ENCODE measurements at places on chromosomes 16 and 17.

DNA sequence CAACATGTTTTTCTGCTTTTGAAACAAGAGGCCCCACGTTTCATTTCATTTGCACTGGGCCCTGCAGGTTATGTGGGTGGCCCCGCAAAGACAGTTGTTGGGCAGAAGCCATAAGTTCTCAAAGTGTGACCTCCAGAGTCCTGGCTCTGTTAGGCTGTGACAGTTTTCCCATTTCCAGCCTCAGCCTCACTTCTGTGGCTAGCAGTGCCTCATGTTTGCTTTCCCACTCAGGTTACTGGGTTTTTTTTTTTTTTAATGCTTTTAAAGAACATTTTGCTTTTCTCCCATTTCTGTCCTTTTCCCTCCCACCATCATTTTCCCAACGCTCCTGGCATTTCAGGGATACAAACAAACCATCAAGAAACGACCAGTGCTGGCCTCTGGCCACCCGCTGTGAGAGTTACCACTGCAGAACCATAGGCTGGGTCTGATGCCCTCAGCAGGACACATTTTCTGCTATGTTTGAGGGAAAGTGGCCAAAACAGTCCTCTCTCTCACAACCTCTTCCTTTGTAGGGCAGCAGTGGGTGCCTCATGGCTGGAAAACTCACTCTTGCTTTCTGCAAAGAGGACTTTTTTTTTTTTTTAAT lies 159.0 kb upstream of the MPHOSPH6 start:
- no peak for DNase-seq

DNA sequence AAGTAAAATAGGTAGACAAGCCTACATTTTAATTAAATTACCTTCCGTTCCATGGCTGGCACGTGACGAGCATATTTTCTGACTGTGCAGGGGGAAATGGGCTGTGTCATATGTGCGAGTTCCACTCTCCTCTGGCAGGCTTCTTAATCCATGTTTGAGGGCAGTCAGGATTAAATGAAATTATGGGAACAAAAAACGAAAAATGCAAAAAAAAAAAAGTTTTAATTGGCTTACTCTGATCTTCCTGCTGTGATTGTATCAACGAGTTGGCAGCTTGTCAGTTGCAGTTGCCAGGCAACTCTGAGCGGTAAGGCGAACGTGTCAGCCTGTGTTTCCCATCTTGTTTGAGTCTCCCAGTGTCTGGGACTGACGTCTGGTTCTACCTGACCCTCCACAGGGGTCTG lies 302.9 kb upstream of the XYLT1 start:
- no peak for DNase-seq

GRCh38 chr17:72362376-72363088 lies 241.7 kb downstream of the SOX9 start:
- DNase-seq: no peak

DNA sequence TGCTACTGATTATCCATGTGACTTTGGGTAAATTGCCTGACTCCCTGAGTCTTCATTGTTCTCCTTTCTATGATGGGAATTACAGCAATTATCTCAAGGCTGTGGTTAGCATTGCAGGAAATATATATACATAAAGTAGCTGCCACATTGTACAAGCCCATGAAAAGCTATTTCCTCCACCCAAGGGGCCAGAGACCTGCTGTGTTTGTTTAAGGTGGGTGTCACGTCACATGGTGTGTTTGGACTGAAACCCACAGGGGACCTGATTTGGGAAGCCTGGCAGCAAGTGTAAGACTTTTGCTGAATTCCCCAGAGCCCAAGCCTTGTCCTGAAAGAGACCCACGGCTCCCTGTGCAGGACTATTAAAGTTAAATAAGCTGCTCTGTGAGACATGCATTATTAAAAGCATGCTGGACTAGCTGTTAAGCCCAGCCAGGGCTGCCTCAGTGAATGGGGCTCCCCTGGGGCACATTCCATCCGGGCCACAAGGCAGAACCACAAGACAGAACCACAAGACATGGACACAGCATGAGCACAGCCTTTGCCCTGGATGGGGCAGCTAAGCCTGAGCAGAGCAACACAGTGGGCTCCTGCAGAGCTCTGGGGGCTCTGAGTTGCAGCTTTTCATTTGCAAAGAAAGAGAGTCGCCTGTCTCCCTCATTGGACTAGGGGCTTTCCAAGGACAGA lies 148.9 kb downstream of the SPACA3 start:
- no peak for DNase-seq

DNA sequence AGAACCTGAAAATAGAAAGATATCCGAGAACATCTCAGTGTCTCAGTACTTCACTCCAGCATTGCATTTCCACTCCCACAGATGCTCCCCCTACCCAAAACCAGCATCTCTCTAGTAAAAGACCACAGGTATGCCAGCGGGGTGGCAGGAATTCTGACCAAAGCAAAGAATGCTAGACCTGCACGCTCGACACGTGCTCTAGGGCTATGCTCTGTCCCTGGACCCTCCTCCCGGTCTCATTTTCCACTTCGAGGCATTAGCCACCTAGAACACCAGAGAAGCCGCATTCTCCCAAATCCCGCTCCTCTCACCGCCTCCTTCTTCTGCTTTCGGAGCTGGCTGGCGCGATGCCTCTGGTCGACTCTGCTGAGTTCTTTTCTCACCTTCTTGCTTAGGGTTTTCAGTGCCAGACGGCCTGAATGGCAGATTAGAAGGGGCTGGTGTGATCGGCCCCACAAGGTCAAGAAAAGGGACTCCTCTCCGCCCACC lies 487 bp downstream of the TSR1 start:
- DNase-seq: no peak

GRCh38 chr17:80732268-80732667 lies 187.6 kb downstream of the RPTOR start:
- DNase-seq: no peak

DNA sequence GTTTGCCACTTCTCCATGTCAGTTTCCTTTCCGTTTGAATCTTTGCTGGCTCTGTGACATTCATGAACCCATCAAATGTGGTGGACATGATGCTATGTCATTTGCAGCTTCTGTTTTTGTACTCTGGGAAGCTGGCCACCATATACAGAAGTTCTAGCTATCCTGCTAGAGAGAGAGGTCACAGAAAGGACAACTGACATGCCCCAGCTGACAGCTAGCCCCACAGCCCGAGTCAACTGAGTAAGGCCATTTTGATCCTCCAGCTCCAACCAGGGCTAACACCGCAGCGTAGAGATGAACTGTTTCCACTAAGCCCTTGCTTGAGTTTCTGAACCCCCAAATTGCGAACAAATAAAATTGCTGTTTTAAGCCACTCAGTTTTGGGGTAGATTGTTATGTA lies 33.8 kb downstream of the CCDC42 start:
- DNase-seq: no peak

DNA sequence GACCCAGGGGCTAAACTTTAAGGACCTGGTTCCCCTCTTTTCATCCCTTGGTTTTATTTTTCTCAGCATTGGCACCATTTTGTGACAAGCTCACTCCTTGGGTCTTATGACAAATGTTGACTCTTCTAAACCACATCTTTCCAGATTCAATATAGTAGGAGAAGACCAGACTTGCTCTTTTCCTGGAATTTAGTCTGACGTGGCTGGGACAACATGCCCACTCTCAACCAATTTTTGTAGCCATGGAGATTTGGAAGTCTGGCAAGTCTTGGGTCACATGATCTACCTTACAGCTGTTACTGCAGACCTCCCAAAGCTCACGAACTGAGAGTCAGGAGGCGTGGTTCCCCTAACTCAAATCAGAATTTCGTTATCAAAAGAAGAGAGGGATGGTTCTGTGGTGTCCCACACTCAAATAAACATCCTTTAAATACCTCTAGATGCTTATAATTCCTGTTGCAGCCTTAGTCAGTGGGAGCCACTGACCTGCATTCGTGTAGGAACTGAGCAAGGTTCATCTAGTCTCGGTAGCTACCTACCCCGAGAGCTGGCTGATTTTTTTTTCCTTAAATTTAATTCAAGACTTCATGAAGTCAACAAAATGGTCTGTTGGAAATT lies 683.5 kb downstream of the MAF start:
- DNase-seq: no peak

- DNase-seq: no peak
Observed at GRCh38 chr17:28925912-28926365, 23.1 kb upstream of the DHRS13 start.

DNA sequence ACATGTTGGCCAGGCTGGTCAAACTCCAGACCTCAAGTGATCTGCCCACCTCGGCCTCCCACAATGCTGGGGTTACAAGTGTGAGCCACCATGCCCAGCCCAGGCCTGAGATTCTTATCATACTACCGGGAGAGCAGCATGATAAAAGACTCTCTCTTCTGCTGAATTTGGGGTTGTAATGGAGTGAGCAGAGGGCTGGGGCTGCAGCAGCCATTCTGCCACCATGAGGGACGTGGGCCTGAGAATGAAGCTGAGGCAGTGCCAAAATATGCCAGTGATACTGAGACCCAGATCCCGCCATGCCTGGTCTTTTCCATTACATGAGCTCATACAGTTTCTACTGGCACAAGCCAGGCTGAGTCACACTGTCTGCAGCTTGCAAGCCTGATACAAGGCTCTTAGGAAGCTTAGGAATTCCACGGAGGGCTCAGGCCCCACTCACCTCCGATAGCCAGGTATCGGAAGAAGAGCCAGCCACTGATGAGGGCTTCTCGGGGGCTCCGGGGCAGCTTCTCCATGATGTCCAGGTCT lies 19.6 kb upstream of the P2RX1 start:
- DNase-seq: no peak

DNA sequence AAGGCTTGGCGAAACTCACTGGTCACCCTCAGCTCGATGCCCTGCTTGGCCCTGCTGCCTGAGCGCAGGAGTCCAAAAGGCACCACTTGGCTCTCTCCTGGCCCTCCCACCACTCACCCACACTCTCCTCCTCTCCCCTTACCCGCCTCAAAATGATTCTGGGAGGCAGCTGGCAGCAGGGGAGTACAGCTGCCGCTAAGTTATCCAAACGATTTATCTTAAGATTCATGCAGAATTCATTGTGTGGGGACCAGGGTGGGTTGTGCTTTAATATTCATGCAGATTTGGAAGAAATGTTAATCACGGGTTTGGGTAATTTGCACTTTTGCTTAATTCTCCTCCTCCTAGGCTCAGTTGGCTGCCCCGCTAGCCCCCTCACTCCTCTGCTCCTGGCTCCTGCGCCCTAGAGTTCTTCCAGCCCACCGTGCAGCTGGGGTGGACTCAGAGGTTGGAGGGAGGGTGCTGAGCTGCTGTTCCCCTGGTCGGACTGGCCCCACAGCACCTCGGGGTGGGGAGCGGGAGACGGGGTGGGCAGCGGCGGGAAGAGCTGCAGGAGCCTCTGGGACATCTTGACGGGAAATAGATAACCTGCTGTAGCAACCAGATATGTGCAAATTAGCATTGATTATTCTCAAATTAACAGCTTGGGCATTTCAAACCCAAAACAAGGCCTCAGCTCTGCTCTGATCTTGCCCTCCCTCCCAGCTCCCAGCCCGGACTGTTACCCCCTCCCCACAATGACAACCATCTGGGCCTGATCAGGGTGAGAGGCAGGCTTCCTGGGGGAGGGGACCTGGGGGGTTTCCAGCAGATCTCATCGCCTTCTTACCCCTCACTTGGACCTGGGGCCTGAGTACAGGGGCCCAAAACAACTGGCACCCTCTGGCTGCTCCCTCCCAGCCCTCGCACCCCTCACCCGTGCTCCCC lies 122.6 kb upstream of the RPL38 start:
- DNase-seq: no peak

DNA sequence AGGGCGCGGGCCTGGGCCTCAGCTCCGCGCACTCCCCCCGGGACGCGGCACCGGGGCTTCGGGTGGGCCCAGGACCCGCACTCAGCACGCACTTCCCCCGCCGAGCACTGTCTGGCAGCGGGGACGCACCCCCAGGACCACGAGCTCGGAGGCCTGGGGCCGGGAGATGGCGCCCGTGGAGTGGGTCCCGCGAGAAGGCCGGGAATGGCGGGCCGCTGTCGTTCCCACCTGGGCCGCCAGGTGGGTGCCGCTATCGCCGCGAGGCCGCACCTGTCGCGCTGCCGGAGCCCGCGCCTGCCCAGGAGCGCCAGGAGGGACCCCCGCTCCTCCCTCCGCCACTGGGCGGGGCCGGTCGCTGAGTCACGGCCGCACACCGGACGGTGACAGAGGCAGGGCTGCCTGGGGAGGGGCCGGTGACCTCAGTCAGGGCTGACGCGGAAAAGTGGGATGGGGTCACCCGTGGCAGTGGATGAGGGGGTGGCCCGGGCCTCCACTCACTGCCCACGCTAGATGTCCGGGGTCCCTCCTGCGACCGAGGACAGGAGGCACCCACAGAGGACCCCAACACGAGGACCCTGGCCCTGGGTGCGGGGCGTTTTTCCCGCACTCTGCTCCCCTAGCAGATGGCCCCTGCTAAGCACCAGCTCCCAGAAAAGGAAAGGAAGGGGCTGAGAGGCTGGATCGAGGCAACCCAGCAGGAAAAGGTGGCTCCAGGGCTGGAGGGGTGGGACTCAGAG lies 6.9 kb upstream of the ACTG1 start:
- DNase-seq: no peak

GRCh38 chr17:11780621-11781020 lies 182.4 kb downstream of the DNAH9 start:
- no peak for DNase-seq

GRCh38 chr17:8518326-8518725 lies 82.6 kb downstream of the NDEL1 start:
- DNase-seq: no peak

GRCh38 chr16:30565526-30565925 lies 6.0 kb downstream of the ZNF688 start:
- no peak for DNase-seq

DNA sequence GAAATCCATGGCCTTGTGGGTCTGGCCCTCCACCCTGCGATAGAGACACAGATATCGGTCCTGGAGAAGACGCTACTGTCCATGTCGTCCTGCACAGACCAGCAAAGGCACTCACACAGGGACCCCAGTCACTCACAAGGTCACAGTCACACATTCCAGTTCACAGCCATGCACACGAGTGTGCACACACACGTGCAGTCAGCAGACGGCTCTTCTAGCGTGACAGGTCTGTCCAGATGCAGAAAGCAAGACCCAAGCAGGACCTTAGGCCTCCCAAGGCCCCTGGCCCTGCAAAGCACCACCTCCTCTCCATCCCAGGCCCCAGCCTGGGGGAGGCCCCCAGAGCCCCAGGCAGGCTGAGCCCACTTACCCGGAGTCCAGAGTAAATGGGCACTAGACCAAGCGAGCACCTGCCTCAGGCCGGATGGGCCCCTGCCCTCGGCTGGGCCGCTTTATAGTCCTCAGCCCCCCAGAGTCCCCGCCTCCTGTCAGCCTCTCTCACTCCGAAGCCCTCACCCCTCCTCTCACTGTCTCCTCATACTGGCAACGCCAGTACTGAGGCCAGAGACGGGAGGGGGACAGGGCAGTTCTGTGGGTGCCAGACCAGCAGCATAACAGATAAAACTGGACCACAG lies at the start of gene PPY:
Gene PPY, minus strand, starts transcription at position 426 of the 635 bp plus-strand sequence. CDS start 822 bp downstream, outside the sequence.
- DNase-seq: no peak

GRCh38 chr16:89412811-89413210 lies 77.5 kb downstream of the ANKRD11 start:
- no peak for DNase-seq

Measured in NCI-H526 (cell line).